ENCODE measurements at places on chromosomes 5 and 9.

GRCh38 chr9:5892456-5893133 is 1.9 kb downstream of the MLANA start:
- DNase-seq = no peak

DNA sequence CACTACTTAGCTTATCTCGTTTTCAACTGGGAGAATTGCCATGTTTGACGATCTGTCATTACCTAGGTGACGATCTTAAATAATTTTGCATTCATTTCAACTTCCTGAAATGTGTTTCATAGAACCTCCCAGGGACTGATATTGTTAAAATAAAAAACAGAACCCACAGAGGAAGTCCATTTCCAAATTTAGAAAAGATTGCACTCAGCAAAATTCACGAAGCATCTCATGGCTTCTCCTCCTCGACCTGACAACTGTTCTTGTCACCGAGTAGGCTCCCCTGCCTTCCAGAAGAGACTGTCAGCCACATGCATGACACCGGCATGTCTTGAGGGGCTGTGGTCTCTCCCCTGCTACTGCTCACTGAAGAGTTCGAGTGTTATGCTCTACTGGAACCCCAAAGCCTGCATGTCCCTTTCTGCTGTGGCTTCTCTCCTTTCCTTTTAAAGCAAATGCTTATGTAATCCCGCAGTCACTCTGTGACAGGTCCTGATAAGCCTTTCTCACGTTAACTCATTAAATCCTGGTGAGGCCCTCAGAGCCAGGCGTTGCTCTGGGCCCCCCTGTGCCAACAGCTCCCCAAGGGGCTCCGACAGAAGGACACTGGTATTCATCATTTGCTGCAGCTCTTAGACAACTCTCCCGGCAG is 26.8 kb upstream of the ANKRD33B start:
- DNase-seq = no peak

GRCh38 chr9:37617832-37618231 is 25.4 kb upstream of the TOMM5 start:
- DNase-seq = no peak

GRCh38 chr5:101435768-101436167 is 532.7 kb upstream of the ST8SIA4 start:
- no peak for DNase-seq

- peak; percentile 43 for DNase-seq
Measured at GRCh38 chr5:109654455-109654854, 35.3 kb upstream of the MAN2A1 start.
